ENCODE measurements at places on chromosomes 2 and 18.
A peak's percentile ranks its signal among the peaks of the same experiment; 100 is the strongest.

- no peak for DNase-seq
Measured at GRCh38 chr2:99201959-99202678, 21.1 kb downstream of the MRPL30 start.

GRCh38 chr2:119326938-119327337, 39.7 kb downstream of the C2orf76 start:
- no peak for DNase-seq

DNA sequence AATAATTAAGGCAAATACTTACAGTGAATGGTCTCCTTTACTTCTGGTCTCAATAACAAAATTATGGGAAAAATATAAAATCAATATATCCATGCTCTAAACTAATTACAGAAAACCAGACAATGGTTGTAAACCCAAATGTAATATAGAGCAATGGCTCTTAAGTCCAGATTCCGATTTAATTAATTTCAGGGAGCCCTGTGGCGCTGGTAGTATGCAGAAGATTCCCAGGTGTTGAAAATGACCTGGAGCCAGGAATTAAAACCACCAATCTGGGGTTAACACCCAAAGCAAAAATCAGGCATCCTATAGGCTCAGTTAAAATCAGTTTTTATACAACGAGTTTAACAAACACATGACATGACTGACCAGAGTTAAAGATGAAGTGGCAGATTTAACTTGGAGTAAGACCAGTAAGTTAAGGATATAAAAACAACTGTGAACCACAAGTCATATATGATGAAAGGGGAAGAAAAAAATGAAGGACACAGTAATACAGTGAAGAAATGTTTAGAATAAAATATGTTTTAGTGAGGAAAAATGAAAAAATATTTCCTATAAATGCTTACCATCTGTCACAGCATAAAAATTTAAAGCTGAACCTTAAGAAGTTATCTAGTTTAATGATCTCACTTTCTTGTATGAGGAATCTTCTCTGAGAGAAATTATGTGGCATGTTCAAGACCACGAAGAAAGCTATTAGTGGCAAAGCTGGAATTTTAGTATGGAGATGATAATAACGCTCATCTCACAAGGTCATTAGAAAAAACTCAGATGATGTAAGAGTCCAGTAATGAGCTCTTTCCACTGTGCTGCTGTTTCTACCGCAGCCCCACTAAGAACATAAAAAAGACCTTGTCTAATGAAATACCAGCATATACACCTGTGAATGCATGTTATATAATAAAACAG, 45.8 kb upstream of the FLACC1 start:
- DNase-seq = no peak

GRCh38 chr2:1051075-1051474, 100.4 kb downstream of the SNTG2 start:
- peak; percentile 28 for DNase-seq

- no peak for DNase-seq
Measured at GRCh38 chr2:73350035-73350691, 35.5 kb upstream of the ALMS1 start.

- no peak for DNase-seq
Measured at GRCh38 chr18:35923939-35924684, 48.4 kb upstream of the RMP24 start.

GRCh38 chr2:57479981-57480380, 566.6 kb upstream of the VRK2 start:
- DNase-seq = no peak

GRCh38 chr2:238101891-238102841, 2.0 kb downstream of the ESPNL start:
- DNase-seq = no peak

GRCh38 chr2:135909976-135910375, 33.7 kb upstream of the MCM6 start:
- no peak for DNase-seq

DNA sequence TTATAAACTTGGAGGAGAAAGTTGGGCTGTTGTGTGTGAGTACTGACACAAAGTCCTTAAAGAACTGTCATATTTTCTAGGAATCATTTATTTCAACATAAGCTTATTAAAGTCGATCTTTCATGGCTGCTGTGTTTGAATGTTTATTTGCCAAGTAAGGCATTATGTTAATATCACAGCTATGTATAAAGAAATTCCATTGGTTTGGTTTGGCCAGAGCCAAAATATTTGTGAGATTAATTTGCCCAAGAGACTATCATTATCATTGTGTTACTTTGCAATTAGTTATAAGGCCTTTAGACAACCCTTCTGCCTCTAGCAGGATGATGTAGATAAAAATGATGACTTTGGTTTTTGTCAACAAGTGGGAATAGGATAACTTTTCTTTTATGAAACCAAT, 240.6 kb upstream of the NT5C1B start:
- DNase-seq = no peak

DNA sequence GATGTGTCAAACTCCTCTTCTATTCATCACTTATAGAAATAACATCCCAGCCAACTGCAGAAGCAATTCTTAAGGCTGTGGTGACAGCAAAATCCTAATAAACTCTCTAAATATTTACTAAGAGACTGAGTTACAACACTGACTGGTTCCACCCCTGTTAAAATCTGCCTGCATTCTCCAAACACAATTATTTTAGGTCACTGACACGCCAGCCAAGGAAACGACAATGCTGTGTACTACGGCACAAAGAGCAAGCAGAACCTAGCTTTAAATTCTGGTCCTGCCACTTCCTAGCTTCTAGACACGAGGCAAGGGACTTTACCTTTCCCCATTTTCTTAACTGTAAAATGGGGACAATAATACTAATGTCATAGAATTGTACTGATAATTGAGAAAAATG, 4.1 kb downstream of the CYRIA start:
- no peak for DNase-seq

- DNase-seq = no peak
Measured at GRCh38 chr2:241073166-241074064, 28.7 kb downstream of the MTERF4 start.

- DNase-seq = no peak
Measured at GRCh38 chr2:30947686-30948085, 140.4 kb upstream of the CAPN13 start.

GRCh38 chr18:36108601-36109000, 20.5 kb downstream of the SLC39A6 start:
- DNase-seq = no peak

GRCh38 chr2:72326759-72327158, 179.1 kb upstream of the CYP26B1 start:
- DNase-seq = no peak

GRCh38 chr18:77815666-77816338, 566.2 kb downstream of the GALR1 start:
- no peak for DNase-seq
